ENCODE measurements at places on chromosomes 16 and 17.

- no peak for DNase-seq
These were observed 1.1 kb downstream of the SMIM5 start for GRCh38 chr17:75634376-75634740.

GRCh38 chr17:1554751-1555540 is 7.6 kb downstream of the PITPNA start:
- DNase-seq, result no peak

- DNase-seq, result no peak
These were observed 149.0 kb upstream of the MPHOSPH6 start for GRCh38 chr16:82319038-82319437.

DNA sequence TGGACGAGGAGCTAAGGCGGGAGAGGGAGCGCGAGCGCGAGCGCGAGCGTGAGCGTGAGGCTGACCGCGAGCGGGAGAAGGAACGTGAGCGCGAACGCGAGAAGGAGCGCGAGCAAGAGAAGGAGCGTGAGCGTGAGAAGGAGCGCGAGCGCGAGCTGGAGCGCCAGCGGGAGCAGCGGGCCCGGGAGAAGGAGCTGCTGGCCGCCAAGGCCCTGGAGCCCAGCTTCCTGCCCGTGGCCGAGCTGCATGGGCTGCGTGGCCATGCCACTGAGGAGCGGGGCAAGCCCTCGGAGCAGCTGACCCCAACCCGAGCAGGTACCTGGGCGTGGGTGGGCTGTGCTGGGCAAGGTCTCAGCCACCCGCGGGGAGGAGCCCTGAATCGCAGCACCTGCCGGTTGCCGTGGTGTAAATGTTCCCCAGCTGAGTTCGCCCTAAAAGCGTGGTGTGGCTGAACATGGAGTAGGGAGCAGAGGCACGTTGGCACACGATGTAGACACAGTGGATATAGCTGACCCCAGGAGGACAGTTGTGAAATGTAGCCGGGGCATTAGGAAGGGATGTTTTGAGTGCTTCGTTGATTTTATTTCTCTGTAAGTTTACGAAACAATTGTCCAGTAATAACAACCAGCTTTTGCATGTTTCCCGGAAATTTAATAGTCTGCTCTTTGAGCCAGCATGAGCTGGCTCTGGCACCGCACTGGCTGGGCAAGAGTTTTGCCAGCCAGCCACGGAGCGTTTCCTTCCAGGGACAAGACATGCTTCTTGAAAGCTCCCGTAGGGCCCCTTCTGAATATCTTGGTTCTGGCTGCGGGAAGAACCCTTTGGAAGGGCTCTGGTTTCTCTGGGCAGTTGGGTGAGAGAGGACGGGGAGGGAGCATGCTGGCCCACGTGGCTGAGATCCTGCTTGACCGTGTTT is 32.1 kb downstream of the GINS2 start:
- DNase-seq, result no peak

- DNase-seq, result no peak
These were observed 16.4 kb downstream of the NDEL1 start for GRCh38 chr17:8451933-8452614.

DNA sequence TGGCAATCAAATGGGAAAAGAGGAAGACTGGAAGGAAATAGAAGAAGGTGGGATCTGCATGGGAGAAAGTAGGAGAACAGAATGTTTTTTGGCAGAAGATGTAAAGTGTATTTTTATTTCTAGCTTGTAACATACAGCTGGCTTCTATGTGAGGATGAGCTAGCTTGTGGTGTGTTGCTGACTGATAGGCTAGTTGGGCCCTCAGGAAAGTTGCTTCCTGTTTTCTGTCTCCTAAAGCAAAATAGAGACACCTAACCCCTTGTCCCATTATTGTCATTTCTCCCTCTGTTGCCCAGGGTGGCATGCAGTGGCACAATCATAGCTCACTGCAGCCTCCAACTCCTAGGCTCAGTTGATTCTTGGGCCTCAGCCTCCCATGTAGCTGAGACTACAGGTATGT is 15.9 kb downstream of the TNRC6A start:
- no peak for DNase-seq

GRCh38 chr17:55155856-55156560 is 108.8 kb upstream of the HLF start:
- DNase-seq, result no peak

DNA sequence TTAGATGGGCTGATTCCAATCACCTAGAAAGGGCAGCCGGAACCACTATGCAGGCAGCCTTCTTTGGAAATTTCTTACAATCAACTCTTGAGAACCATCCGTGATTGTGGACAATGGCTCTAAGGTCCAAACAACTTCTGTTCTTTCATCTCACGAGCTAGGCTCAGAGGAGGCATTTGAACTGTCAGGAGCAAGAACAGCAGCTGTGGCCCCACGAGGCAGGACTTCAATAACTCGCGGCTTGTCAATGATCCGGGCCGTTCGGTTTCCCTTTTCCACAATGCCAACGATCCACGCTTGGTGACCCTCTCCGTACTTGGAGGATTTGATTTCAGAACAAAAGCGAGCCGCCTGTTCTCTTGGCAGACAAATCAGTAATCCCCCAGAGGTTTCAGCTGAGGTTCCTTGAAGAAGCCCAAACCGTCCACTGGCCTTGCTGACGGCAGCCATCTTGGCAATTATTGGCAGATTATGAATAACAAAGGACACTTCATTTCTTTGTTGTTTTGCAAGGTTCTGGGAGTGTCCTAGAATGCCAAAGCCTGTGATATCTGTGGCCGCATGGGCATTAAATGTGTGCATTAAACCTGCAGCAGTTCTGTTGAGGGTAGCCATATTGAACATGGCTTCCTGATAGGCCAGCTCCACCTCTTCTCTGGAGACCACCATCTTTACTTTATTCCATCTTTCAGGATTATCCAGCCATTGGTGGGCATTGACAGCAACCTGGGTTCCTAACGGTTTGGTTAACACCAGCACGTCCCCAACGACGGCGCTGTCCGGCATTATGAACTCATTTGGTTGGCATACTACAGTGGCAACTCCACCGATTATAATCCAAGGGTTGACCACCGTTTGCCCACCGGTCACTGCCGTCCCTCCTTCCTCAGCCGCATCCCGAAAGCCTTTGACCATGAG is 1.2 kb downstream of the SEPHS2 start:
- DNase-seq, result no peak

- DNase-seq, result peak; percentile 23
These were observed 1.4 kb downstream of the APRT start for GRCh38 chr16:88810166-88810911.

DNA sequence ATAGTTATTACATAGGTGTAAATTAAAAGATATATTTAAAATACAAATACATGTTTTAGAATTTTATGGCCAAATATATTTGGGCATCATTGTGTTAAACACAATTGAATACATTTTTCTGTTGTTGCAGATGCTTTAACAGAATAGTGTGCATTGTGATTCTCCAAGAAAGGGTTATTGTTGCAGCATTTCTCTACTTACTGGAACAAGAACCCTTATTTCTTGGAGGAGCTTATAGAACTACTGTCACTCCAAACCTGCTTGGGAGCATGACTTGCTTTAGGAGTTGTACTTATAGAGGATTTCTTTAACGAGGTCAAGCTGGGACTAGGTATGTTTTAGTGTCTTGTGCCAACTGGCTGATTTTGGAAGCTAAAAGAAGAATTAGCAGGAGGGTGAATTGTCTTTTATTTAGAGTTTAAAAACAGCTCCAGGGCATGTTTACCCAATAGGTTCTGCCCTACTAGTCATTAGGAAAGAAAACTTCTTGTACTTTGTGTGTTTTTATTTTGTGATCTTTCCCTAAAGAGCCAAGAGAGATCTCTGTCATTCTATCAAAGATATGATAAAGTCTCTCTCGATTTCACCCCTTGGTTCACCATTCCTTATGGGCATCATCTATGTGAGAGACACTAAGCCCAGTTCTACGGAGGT is 279.8 kb upstream of the SALL1 start:
- DNase-seq, result no peak
